Amniotic epithelial cell (primary cell): ENCODE measurements at places on chromosomes 7 and 10.
A peak's percentile ranks its signal among the peaks of the same experiment; 100 is the strongest.

- no peak for DNase-seq
Measured at GRCh38 chr7:73802459-73802858, 28.3 kb upstream of the CLDN4 start.

DNA sequence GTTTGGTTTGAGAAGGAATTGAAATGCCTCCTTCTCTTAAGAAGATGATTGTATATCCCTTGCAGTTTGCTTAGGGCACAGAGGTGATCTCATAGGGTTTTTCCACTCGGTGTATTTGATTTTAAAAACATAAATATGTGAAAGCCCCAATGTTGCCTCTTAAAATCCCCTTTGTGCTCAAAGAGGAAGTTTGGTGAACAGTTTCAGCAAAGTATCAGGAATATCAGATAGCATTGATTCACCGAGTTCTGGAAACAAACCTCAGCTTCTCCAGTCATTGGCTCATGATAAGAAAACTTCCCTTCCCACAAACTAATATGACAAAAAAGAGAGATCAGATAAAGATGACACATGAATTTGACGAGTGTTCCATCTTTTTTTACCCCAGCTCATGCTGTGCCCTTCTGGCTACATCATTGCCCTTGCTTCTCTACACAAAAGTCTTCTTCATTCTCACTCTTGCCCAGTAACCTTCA lies 20.1 kb upstream of the SMNDC1 start:
- DNase-seq: no peak

DNA sequence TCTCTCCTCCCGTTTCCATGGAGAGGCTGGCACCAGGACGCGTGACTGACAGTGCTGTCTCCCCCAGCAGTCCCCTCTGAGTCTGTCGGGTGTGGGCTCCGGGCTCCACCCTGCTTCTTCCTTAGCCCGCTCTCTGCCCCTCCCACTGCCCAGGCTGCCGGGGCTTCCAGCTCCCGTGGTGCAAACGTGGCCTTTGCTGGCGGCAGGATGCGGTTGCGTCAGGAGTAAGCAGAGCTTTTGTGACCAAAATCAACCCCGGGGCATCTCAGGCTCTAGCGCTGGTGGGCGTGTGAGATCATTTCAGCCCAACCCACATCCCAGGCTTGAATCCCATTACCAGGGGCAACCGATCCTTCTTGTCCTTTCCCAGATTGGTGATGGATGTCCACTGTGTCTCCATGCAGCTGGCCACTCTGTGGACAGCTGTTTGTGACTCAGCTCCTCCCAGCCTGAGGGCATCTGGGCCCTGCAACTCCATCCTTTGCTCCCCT lies 28.2 kb downstream of the PTPRE start:
- DNase-seq: no peak

GRCh38 chr10:132508581-132509443 lies 28.8 kb upstream of the INPP5A start:
- no peak for DNase-seq

DNA sequence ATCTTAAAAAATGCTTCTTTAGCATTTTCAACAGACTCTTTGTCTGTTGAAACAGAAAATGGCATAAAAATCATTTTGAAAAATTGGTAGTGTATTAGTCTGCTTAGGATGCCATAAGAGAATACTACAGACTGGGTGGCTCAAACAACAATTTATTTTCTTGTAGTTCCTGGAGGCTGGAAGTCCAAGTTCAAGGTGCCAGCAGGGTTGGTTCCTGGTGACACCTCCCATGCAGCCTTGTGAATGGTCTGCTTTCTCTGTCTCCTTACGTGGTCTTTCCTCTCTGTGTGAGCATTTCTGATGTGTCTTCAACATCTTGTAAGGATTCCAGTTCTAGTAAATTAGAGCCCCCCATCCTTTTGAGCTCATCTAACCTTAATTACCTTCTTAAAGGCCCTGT lies 26.1 kb upstream of the RAB11FIP2 start:
- no peak for DNase-seq

DNA sequence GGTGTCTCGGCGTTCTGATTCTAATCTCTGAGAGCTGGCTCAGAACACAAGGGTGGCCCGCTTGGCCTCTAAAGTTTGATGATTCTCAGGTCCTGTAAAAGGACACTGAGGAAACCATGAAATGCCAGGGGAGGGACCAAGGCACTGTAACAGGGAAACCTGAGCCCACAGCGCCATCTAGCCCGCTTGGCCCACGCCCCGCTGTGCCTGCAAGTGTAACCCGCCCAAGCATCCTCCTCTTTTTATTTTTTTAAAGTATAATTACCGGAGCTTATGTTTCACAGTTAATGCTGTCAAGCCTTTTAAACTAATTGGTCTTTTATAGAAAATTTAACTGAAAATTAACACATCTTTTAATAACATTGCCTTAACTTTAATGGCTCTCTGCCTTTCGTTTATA lies 734.7 kb downstream of the KCNMA1 start:
- peak; percentile 35 for DNase-seq

GRCh38 chr10:128781637-128782036 lies 655.4 kb upstream of the MKI67 start:
- no peak for DNase-seq

GRCh38 chr7:84145892-84146291 lies 48.7 kb downstream of the SEMA3A start:
- peak; percentile 11 for DNase-seq

DNA sequence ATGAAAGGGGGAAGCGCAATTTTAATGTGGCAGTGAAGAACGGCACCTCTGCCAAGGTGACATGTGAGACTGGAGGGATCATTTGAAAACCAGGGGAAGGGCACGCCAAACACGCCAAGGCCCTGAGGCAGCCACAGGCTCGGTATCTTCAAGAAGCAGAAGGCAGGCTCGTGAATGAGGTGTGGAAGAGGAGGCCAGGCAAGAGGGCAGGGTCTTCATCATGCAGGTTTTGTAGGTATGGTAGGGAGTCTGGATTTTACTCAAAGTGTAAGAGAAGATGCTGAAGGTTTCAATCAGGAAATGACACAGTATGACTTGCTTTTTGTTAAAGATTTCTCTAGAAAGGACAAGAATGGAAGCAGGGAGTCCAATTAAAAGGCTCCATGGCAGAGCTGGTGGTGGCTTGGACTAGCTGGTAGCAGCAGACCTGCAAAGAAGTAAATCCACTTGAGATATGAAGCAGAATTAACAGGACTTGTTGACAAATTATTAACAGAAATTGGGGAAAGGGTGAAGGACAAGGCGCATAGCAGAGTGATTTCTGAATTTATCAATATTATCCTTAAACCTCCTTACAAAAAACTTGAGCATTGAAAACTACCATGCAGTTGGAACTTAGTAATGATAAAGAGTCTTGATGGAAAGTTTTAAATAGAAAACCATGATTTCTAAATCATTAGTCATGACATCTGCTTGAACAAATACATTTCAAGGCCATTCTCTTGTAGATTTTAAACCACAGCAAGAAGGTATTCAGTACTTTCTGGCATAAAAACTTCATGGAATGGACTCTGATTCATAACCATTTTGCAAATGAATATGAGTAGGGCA lies 70.4 kb downstream of the COA1 start:
- peak; percentile 96 for DNase-seq
